ENCODE measurements at places on chromosomes 16 and 17. TPM values are rescaled to one million over a fixed set of nuclear protein-coding genes. Genes with fewer than 3 reads are reported as not detected.

- no peak for DNase-seq
Measured at GRCh38 chr16:89242795-89243200, 25.3 kb downstream of the ZNF778 start.

The SAMD14 gene
- 4.4 TPM for total RNA-seq

- DNase-seq, result no peak
Measured at GRCh38 chr16:56994311-56994710, 5.0 kb downstream of the NLRC5 start.

GRCh38 chr16:12162151-12162985, 185.8 kb downstream of the SNX29 start:
- no peak for DNase-seq

The C16orf89 gene
- 4.4 TPM for total RNA-seq

DNA sequence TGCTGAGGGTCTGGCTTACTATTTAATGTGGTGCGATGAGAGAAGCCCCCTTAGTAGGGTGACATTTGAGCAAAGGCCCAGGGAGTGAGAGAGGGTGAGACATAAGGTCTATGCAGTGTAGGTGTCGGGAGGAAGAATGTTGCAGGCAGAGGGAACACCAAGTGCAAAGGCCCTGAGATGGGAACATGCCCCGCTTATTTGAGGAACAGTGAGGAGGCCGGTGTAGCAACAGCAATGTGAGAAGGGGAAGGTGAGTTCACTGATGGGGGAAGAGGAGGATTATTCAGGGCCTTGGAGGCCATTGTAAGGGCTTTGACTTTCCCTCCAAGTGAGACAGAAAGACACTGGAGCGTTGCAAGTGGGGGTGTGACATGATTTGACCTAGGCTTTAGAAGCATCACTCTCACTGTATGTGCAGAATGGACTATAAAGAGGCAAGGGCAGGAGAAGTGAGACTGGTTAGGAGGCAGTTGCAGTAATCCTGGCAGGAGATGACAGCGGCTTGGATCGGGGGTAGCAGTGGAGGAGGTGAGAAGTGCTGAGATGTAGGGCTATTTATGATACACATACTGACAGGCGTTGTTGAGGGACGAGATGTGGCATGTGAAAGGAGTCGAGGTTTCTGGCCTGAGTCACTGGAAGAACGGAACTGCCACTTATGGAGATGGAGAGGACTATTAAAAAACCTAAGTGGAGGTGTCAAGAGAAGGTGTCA, 145.3 kb downstream of the SPECC1 start:
- DNase-seq, result no peak
